Stimulated activated CD8-positive, alpha-beta memory T cell treated with anti-CD3 and anti-CD28 coated beads, Interleukin-7, amount 100 ng/mL, for 4 hours (primary cell): ENCODE measurements at places on chromosomes 11 and 22.

GRCh38 chr11:119103793-119104192 lies 2.1 kb upstream of the DPAGT1 start:
- no peak for DNase-seq

DNA sequence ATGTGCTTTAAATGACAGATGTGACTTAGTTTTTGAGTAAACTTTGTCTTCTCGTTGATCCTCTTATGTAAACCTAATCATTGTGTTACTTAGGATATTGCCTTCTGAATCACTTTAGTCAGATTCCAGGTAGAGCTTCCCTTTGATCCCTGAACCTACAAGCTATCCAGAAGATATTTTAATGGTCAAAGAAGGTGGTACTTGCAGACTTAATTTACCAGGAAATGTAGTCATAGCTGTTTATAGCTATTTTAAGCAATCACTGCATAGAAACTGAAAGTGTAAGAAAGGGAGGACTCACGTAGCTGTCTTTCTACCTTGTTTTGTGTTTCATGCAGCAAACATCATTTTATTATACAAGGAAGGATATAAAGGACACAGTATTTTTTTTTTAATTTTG lies 189.5 kb downstream of the DDX10 start:
- no peak for DNase-seq

DNA sequence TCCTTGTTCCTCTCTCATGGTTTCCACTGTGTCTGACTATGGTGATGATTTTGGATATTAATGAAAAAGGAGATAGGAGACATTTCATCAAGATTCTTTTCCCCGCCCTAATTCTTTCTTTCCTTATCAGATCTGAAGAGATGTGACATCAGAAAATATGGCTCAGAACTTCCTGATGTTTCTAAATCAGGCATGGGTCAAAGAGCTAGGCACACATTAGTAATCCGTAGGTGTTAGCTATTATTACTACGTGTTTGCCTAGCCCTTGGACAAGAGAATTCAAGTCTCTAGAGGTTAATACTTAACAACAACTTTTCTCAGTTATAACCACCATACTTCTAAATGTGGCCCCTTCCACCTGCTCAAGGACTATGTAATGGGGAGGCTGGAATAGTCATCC lies 5.8 kb downstream of the JOSD1 start:
- DNase-seq: no peak

- no peak for DNase-seq
These were observed 736.0 kb upstream of the LRRC4C start for GRCh38 chr11:42195289-42196013.

- no peak for DNase-seq
These were observed 47.9 kb downstream of the CHRDL2 start for GRCh38 chr11:74683279-74683871.

DNA sequence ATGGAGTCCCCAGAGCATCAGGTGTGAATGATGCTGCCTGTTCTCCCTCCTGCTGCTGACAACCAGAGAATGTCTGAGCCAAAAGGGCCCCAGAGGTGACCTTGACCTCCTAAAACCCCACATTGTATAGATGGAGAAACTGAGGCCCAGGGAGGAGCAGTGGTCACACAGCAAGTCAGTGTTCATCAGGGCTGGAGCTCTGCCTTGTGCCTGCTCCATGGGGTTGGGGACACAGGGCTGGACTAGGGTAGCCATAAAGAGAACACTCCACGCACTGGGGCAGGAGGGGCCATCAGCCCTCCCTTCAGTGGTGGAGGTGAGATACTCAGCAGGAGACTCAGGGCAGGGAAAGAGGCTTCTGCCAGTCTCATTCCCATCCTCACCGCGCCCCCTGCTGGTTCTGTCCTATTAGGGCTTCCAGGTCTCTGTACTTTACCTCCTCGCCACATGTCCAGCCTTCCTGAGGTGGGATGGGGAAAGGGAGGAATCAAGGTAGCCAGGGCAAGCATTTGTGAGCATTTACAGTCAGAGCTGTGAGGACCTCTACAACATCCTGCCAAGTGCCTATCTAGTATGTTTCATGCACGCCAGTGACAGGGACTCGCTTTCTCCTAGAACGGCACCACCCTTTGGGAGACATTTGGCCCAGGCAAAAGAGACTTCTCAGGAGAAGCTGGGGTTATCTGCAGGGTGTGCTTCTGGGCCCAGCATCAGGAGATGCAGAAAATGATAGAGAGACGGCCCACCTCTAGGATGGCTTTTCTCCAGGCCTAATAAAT lies 43.2 kb downstream of the NEU3 start:
- peak; percentile 16 for DNase-seq

DNA sequence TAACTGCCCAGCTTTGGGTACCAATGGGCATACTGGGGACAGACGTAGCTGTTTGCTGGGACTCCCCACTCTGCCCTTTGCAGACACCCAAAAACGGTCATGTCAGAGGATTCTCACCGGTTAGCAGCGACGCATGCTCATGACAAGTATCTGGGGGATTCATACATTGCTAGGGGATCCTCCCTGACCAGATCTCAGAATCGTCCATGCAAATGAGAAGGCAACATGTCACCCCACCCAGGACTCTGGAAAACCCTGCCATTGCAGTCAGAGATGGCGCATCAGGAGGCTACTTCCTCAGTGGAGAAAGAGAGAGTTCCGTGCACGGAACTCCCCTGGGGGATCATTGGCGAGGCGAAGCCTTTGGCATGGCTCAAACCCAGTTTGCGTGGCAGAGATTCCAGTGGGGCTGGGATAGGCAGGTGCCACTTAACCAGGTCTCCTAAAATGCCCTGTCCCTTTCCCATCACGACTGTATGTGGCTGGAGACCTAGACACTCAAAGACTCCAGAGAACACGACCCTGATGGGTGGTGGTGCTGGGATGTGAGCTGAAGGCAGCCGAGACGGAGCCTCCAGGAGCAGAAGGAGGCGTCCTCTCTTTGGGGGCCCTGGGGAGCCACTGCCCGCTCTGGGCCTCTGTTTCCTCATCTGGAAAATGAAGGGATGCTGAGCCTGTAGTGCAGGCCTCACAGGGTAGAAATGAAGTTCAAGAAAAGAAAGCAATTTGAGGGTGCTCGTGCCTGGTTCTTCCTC lies 4.9 kb downstream of the RGL4 start:
- no peak for DNase-seq

GRCh38 chr22:33227791-33228190 lies 169.6 kb upstream of the SYN3 start:
- no peak for DNase-seq

DNA sequence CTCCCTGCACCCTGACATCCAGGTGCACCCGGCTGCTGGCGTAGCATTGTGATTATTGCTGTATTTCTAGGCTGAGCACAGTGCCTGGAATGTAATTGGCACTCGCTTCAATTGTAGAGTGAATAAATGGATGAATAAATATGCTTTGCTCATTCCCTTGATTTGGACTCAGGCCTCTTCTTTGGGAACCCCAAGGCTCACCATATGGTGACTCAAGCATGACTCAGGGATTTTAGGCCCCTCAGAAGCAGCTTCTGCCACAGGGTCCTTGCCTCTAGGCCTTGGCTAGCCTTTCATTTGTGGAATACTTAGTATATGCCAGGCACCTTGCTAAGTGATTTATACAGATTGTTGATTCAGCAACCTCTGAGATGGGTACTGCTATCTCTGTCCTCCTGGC lies 78.9 kb downstream of the GRIK4 start:
- DNase-seq: no peak

DNA sequence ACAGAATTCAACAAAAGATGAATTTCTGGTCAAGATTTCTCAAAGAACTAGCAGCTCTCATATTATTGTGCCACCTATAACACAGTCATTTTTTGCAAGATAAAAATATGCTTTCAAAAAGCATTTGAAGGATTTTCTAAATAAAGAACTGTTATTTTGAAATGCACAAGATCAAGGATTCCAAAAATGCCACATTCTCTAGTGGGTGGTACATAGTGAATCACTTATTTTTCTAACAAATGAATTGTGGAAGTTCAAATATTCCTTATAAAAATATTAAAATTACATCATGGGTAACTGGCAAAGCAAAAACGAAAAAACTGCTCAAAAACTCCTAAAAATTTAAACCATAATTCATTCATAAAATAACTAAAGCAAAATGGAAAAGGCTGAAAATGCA lies 2.1 kb downstream of the RNF141 start:
- DNase-seq: no peak

DNA sequence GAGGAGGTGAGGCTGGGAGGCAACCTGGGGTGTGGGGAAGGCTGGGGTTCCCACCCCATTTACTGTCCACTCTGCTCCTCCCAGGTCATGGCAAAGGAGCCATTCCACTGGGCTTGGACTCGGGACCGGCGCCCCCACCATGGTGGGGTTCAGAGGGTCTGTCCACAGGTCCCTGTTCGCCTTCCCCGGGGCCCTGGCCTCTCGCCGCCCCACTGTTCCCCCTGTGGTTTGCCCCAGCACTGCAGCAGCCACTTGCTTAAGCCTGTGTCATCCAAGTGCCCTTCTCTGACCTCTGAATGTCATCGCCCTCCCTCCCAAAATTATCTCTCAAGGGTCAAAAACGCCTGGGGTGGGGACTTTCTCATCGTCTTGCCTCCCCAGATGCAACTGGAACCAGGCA lies 2.6 kb downstream of the SPDYC start:
- DNase-seq: no peak

DNA sequence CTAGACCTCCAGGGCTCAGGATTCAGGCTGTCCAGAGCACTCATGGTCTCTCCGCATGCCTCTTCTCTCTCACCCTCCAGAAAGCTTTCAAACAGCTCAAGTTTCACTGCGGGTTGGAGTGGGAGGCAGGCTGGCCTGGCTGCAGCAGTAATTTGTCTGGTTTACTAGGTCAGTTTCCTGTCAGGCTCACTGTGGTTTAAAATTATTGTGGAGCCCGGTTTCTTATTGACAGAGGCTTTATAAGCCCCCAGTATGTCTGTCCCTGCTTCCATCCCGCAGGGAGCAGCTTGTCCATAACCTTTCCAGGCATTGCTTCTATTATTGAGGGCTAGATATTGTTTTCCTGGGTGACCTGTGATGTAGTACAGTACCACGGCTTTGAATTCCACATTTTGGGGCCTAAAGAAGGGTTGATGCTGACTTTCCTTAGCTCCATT lies 235.3 kb upstream of the SORL1-AS1 start:
- DNase-seq: no peak

GRCh38 chr11:86555866-86556265 lies 116.5 kb downstream of the ME3 start:
- no peak for DNase-seq

- no peak for DNase-seq
These were observed 61.3 kb upstream of the ANO1 start for GRCh38 chr11:70016666-70017367.
